Right ventricle myocardium inferior (tissue), 1 donor: ENCODE measurements at places on chromosomes 13 and 19.

GRCh38 chr13:48493066-48493765, 39.7 kb downstream of the RCBTB2 start:
- no peak for DNase-seq

GRCh38 chr19:7994114-7994513, 11.3 kb downstream of the ELAVL1 start:
- no peak for DNase-seq

GRCh38 chr19:43984687-43985000, 656 bp downstream of the ZNF155 start:
- DNase-seq, result no peak

- DNase-seq, result no peak
Measured at GRCh38 chr19:46823049-46823448, 27.6 kb downstream of the AP2S1 start.

- DNase-seq, result peak; percentile 65
Measured at GRCh38 chr19:10289836-10290356, at the start of gene ICAM5. Gene ICAM5, plus strand, starts transcription at chr19:10289952. Its CDS starts 92 bp downstream, at chr19:10290044.

GRCh38 chr19:45250832-45251451, at the start of gene MARK4:
Gene MARK4, plus strand, starts transcription at chr19:45251271. Its CDS starts 318 bp downstream, at chr19:45251589.
- DNase-seq, result peak; percentile 78
